IMR-90 (cell line): ENCODE measurements at places on chromosomes 6 and 20. TPM values are rescaled to one million over a fixed set of nuclear protein-coding genes. Genes with fewer than 3 reads are reported as not detected.

The MATN4 gene
- not detected in 2 replicates for total RNA-seq

The RSPO3 gene
- not detected in 2 replicates for total RNA-seq

The BHLHE23 gene
- not detected in 2 replicates for total RNA-seq

The SLC16A10 gene
- 0.28 TPM in 1 of 2 replicates, not detected in the other for total RNA-seq

The PTGIS gene
- total RNA-seq = 1.1 and 1.6 TPM in 2 replicates

The PCSK2 gene
- not detected in 2 replicates for total RNA-seq

GRCh38 chr6:156839591-156840001 lies 62.4 kb downstream of the ARID1B start:
- peak; percentile 67 for DNase-seq

DNA sequence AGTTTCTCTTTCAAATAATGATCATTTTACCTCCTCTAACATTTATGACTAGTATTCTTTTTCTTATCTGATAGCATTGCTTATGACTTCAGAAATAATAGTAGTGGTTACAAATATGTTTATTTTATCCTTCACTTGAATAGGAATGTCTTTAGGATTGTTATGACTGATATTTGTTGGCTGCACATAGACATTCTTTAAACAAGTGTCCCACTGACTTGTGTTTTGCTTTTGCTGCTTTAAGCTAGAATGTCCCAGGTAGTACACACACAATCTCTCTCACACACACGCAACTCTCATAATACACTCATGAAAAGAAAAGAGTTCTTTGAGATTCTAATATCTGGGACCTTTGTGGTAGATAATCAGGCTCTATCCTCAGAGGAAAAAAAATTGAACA lies 21.6 kb downstream of the KIAA1586 start:
- DNase-seq = peak; percentile 57

DNA sequence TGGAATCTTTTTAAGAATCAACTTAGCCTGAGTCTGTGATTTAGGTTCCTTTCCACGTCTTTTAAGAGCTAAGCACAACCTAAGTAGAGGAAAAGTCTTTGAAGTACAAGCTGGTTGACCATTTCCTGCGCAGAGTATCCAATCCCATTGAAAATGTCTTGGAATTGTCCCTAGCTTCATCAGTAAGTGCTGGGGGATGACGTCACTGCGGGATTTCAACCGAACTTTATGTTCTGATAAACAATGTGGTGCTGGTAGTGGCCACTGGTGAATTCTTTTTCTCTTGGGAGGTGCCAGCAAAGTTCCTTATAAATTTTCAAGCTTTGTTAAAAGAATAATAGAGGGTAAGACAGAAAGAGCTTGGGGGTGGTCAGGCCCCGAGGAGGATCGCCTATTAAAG lies 69.2 kb downstream of the PDE7B start:
- no peak for DNase-seq

DNA sequence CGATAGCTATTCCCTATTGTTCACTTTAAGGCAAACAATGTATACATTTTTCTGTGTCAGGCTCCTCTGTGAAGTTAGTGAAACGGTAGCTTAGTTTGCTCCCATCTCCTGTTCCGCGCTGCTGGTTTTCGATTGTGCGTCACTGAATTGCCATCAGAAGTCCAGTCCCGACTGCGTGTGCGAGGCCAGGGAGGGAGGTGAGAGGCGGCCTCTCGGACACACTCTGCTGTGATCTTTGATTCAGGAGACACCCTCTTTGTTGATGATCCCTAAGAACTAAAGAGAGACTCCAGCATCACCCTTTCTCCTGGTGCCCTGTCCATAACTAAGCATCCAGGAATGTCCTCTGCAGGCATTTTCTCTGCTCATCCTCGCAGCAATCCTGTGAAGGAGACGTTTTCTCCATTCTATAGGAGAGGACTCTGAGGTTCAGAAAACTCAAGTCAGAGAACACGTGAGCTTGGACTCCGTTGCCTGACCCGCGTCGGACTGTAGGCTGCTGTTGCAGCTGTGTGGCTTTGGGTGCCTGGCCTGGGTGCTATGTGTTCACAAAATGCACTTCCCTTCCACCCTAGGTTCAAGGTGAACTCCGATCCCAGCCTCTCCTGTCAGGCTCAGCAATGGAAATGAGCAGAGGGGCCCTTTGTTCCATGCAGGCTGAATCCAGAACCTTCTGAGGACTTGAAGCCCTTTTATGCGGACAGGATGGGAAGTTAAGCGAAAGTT lies 24.1 kb upstream of the UNC93A start:
- DNase-seq = no peak
